SK-N-SH (cell line): ENCODE measurements at places on chromosomes 11 and 22.

DNA sequence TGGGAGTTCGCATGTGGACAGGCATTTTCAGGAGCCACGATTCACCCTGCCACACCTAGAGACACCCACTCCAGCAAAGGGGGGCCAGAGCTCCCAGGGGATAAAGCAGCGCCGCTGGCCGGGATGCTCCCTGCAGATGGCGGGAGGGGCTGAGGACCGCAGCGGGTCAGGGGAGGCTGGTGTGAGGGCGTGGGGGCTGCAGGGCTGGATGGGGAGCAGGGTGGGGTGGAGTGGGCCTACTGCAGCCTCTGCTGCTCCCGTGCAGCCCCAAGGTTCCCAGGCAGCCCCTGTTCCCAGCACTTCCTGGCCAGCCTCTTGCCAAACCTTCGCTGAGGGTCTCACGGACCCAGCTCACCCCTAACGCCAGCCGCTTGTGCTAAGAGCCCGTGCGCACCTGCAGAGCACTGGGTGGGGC is 13.0 kb downstream of the MUC5B start:
- peak; percentile 37 for DNase-seq

DNA sequence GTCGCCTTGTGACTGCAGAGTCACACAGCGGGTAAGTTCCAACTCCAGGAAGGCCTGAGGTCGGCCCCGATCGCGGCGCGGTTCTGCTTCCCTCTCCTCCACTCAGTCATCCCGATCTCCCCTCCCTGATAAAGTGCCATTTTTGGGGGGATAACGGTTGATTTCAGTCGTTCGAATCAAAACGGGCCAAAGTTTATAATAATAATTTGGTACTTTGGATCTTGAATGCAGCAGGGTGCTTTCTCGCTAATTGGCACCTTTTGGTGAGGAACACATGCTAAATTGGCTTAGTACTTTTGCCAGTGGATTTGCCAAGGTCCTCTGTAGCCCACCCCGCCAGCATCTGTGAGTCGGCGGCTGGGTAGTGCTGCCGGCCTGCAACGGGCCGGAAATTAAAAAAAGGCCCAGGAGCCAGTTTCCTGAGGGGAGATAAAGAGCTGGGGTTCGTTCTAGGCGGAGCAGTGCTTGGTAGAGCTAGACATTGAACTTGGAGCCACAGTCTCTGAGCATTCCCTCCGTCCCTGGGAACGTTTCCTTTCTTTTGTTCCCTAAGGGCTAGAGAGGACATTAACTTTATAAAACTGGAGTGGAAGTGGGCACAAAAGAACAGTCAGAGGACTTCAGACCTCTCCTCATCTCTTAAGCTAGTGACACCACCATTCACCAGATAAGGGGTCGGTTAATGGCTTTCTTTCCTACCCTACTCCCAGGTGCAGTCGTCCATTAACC is 997 bp downstream of the UBE2L3 start:
- peak; percentile 68 for DNase-seq

GRCh38 chr22:39972641-39973040 is 12.4 kb downstream of the TMA7B start:
- DNase-seq = no peak

DNA sequence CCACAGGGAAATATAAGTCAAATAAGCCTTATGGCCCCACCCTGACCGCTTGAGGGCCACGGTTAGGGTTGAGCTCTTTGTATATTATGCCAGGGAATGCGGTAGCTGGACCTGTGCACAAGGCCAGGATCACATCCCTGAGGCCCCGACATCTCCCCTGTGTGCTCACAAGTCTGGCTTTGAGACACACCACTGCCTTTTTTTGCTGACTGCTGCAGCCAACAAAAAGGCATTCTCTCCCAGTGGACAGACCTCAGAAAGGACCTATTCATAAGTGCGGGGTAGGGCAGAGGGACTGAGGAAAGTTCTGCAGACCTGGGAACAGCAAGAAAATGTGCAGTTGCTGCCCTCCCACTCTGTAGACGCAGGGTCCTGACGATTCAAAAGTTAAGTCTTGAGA is 3.4 kb upstream of the SIDT2 start:
- no peak for DNase-seq

DNA sequence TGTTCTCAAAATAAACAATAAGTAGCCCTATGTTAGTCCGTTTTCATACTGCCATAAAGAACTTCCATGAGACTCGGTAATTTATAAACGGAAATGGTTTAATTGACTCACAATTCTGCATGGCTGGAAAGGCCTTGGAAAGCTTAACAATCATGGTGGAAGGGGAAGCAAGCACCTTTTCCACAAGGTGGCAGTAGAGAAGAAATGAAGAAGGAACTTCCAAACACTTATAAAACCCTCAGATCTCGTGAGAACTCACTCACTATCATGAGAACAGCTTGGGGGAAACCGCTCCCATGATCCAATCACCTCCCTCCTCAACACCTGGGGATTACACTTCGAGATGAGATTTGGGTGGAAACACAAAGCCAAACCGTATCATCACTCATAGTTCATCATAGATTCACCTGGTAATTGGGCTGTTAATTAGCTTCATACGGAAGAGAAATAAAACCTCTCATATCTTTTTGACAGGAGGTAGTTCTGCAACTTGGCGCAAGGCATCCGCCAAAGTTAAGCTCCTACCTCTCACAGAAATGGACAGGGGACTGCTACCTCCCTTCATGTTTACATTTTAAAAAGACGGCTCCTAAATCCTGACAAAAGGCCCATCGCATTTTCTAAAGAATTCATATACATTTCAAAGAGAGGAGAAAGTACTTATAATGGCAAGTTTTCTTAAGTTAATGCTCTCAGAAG is 49.0 kb downstream of the MUC15 start:
- DNase-seq = no peak

DNA sequence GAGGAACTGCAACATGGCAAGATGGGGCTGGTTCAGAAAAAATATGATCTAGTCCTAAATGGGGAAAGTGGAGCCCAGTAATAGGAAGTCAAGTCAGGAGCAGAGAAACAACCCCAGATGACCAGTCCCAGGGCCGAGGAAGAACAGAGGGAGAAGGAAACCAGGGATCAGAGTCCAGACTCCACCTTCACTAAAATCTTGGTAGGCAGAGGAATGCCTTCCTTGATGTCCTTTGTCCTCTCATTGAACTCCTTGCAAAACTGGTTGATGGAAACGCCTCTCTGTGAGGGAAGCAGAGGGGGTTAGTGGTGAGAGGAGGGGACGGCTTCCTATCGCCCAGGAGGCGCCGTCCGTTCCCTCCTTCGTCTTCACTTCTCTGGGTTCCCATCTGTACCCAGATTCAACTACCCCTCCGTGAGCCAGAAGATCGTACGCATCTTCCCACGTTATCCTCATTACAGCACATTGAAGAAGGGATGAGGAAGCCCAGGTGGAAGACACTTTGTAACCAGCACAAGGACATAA is 607 bp downstream of the MRPL11 start:
- no peak for DNase-seq

GRCh38 chr11:96169250-96169649 is 173.7 kb downstream of the MAML2 start:
- no peak for DNase-seq

DNA sequence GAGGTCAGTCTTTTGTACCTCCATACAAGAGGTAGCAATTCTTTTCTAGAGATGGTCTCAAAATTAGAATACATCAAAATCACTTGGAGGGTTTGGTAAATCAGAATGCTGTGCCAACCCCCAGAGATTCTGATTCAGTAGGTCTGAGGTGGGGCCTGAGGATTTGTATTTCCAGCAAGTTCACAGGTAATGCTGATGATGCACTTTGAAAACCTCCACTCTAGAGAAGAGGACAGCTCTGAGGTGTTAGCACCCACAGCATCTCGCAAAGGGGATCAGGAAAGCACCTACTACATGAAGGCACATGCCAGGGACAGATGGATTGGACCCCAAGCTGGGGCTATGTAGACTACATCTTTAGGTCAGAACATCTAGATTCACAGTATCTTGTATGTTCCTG is 7.2 kb downstream of the KCTD14 start:
- DNase-seq = no peak
